ENCODE measurements at places on chromosomes 1 and 21.

DNA sequence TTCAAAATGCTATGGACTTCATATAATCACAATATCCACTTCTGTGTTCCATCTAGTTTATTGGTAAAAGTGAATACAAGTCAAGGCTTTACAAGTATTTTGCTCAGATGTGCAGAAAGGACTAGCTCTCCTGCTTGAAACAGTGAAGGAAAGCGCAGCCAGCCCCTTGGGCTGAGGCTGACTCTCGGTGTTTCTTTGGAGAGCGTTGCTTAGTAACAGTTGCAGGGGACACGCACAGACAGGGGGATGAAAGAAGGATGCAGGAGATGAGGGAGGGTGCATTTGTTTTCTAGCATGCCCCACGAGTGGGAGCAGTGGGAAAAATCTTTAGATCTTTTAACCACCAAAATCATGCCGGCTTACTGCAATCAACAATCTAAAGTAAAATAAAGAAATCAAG lies 9.1 kb downstream of the PYCR2 start:
- no peak for DNase-seq

DNA sequence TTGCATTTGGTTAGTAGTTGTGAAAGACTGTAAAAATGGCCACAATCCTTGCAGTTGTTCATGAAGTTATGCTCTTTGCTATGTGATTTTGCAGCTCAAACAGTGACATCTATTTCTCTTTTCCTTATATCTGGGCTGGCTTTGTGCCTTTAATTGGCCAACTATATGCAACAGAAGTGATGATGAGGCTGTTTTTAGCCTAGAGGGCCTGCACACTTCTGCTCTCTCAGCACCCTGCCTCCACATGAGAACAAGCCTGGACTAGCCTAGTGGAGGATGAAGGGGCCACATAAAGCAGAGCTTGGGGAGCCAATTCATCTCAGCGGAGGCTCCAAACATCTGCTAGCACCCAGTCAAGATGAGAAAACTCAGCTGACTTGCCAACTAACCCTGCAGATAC lies 339.8 kb downstream of the OMA1 start:
- no peak for DNase-seq

DNA sequence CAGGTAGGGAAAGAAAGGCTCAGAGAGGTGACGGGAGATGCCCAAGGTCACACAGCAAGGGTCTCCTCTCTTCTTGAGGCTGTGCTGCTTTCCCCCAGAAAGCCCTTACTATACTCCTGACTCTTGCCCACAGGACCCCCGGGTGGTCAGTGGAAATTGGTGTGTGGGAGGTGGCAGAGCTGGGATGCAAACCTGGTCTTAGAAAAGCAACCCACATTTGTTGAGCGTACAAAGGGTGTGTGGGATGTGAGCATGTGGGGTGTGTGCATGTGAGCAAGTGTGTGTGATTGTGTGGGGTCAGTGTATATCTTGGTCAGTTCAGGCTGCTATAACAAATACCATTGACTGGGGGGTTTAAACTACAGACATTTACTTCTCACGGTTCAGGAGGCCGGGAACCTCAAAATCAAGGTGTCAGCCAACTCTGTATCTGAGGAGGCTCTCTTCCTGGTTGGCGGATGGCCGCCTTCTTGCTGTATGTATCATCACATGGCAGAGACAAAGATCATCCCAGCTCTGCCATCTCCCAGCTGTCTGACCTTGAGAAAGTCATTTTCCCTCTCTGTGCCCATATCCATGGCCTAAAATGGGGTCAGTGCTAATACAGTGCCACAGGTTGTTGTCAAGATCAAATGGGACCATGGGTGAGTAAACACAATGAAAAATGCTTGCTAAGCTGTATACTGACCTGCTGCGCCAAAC lies 268.5 kb downstream of the PTPRU start:
- DNase-seq = no peak

- no peak for DNase-seq
These were observed 15.0 kb upstream of the SLC6A17 start for GRCh38 chr1:110135246-110135645.

GRCh38 chr1:183024317-183025009 lies 1.2 kb downstream of the LAMC1 start:
- DNase-seq = no peak

Data from EL (cell line).